ENCODE measurements at places on chromosomes 3 and 15.
A peak's percentile ranks its signal among the peaks of the same experiment; 100 is the strongest.

DNA sequence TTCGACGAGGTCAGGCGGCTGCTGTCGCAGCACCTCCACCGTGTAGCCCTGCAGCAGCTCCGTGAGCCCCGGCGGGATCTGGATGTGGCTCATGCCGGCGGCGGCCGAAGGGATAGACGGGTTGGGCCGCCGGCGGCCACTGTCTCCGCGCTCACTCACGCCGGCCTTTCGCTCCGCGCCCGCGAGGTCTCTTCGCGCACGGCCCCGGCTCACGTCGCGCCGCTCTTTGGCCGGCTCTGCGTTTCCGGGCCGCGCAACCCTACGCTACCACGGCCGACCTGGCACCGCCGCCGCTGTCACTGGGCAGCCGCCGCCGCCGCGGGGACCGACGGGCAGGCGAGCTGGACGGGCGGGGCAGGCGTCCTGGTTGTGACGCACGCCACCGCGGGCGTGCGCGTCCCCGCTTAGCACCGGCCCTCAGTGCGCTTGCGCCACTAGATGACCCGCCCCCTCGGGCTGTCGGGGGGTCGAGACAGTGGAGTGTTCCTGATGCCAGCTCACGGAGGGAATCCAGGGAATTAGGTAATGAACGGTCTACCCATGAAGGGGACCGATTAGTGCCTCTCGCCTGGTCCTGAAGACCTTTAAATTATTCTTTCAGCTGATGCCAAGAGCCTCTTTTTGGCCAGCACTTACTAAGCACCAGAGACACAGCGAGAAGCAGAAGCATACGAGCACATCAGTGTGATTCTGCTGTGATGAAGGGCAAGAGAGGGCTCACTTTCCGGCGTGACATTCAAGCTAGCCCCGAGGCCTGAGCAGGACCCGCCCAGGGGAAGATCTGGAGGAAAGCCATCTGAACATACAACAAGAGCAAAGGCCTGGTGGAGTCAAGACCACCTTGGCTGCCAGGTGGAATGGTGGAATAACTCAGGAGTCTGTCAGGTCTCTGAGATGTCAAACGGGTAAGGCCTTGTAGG, at the start of gene PRKAR2A:
Gene PRKAR2A, minus strand, starts transcription at position 371 of the 920 bp plus-strand sequence. Its CDS starts 278 bp downstream, at position 93.
- DNase-seq: peak; percentile 66

DNA sequence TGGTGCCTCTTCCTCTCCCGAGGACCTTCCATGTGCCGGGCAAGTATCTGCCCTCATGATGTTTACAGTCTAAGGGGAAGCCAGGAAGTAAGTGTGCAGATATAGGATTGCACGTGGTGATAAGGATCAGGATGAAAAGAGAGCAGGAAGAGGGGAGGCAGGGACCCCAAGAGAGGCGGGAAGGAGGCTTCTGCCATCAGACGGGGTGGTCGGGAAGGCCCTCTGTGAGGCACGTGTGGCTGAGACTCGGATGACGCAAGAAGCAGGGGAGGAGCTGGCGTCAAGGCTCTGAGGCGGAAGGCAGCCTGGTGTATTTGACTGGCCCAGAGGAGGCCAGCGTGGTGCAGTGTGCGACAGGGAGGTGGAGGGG, 762 bp upstream of the IQSEC1 start:
- DNase-seq: no peak

- DNase-seq: no peak
Observed at GRCh38 chr3:177753451-177754155, 556.3 kb upstream of the TBL1XR1 start.

GRCh38 chr3:139309880-139310279, 33.9 kb upstream of the MRPS22 start:
- DNase-seq: no peak

GRCh38 chr15:33008284-33008995, 186.1 kb downstream of the FMN1 start:
- no peak for DNase-seq

- DNase-seq: no peak
Observed at GRCh38 chr3:181683563-181683962, 28.2 kb upstream of the SOX2 start.

DNA sequence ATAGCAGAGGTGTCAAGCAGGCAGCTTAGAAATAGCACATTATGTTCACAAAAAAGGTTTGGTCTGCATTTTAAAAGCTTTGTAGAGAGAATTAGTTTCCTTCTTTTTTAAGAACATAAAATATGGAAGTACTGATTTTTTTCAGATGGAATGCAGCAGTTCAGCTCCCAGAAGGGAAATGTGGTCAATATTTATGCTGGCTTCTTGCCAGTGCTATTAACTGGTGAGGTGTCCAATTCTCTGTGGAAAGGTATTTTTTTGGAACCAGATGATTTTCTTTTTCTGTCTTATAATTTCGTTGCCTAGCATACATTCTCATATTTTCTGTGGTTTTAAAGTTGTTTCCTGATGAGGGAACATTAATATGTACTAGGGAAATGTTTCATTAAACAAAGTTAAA, 211.4 kb upstream of the ZNF385D start:
- no peak for DNase-seq

GRCh38 chr3:74357881-74358280, 256.6 kb downstream of the CNTN3 start:
- no peak for DNase-seq

DNA sequence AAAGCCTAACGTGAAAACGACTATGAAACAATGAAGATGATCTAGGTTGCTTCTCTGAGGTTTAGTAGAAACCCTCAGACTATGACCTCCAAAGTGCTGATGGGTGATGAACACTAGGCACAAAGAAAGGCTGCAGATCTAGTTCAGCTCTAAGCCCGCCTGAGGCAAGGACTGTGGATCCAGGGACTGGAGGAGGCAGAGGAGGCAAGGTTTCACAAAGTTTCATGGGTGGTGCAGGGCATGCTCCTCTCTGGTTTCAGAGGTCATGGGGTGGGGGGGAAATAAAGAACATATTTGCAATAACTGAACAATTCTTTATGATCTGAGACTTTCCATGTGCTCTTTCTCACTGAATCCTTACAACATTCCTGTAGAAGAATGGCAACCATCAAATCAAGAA, 679.2 kb downstream of the NTRK3 start:
- no peak for DNase-seq

DNA sequence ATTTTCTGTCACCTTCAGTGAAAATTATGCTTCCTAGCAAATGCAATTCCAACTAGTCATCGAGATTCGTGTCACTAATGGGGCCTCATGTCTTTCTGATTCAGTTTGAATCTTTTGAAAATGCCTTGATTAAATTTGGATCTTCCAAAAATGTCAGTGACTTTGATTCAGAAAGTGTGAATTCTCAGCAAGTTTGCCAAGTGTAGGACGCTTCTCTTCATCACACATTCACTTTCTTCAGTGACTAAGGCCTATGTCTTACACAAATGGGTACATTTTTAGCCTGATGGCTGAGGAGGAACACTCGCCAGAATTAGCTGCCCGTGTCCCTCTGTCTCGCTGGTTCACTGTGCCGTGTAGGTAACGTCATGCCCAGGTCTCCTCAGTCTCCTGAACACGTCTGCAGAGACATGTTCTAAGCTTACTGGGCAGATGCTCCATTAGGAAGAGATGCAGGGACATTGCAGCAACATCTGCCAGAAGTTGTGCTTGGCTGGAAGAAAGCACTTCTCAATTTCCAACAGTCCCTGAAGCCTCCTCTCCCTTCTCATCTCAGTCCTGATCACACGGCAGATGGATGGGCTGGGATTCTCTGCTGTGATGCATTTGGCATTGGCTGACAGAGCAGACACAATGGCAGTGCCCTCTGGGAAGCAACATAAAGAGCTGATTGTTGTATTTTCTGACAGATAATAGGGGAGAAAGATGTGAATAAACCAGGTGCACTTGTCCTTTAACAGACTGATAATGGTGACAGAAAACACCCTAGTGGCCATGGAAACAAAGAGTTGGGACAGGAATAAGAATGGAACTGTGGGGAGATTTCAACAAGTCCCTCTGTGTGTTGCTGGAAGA, 29.1 kb upstream of the LYZL4 start:
- DNase-seq: no peak

DNA sequence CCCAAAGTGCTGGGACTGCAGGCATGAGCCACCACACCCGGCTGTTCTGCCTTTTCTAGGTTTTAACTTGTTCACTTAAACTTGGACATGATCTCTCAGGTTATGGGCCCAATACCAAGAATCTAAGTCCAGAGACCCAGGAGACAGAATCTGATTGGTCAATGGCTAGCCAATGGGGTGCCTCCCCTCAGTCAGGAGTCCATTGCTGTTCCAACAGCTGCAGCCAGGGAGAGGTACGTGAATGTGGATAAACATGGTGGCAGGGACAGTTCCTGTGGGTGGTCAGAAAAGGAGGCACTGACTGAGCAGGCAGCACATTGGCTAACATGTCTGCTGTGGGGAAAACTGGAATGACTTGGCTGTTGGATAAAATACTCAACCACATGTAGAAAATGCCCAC, 140.3 kb downstream of the RPLP1 start:
- DNase-seq: no peak

- no peak for DNase-seq
Observed at GRCh38 chr3:112143251-112143650, 10.2 kb upstream of the GCSAM start.

DNA sequence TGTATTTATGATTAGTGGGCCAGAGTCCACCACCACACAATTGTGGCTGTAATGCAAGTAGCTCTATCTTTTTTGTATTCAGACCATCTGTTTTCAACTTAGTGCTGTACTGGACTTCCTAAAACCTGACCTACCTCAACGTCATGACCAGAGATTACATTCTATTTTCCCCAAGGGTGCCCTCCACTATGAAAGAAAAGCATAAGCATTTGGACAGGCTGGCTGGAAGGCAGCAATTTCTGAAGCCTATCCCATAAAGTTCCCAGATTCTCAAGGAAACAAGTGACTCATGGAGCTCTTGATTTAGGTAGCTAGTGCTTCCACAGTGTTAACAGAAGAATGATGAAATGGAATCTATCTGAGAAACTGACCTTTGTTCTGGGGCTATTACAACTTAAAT, 75.8 kb downstream of the COL8A1 start:
- DNase-seq: no peak

DNA sequence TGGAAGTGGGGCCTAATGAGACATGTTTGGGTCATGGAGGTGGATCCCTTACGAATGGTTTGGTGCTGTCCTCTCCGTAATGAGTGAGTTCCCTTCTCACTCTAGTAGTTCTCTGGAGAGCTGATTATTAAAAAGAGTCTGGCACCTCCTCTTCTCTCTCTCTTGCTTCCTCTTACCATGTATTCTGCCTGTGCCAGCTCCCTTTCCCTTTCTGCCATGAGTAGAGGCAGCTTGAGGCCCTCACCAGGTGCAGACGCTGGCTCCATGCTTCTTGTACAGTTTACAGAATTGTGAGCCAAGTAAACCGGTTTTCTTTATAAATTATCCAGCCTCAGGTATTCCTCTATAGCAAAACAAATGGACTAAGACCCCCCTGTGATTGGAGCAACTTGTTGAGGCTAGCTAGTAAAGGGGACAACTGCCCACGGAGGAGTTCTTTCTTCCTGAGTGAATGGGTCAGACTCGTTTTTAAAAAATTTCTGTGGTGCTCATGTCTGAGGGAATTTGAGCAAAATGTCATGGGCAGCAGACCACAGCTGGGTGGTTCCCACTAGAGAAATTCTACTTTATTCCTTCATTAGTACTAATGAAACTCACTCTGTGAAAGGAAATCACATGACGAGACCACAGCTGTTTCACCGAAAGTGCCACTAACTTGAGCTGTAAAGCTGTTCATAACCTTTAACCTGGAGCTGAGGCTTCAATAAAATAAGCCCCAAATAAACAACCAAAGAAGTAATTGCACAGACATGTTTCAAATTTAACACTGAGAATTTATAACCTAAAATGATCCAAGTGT, 210.0 kb downstream of the NFKBIZ start:
- DNase-seq: no peak

DNA sequence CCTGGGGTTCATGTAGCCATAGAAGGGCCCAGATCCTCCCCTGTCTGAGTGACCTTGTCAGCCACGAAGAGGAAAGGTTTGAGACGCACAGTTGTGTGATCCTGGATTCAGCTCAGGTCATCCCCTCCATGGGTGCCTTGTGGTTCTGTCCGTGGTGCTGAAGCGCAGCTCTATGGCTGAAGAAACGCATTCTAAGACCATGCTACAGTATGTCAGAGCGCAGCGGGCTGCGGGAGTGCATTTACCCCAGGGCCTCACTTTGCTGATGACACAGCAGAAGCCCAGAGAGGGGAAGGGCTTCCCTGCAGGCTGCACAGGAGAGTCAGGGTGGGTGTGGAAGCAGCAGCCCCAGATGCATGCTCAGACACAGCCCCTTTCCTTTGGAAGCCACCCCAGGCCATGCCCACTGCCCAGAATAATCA, 68.8 kb upstream of the IQSEC1 start:
- DNase-seq: no peak

DNA sequence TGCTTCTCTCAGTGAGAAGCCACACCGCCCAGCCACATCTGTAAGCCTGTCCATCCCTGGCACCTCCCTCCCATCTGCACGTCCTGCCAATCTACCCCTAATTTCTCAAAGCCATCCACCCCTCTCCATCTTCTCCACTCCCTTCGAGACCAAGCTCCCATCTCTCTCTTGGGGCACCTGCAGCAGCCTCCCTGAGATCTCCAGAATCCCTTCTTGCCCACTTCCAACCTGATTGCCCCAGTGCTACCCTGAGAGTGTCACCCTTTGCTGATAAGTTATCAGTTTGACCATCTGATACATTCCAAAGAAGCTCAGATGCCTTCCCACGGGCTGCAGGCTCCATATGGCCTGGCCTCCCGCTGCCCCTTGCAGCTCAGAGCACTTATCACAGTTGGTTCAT, 496.1 kb downstream of the SHQ1 start:
- no peak for DNase-seq

GRCh38 chr3:186790261-186790981, 7.0 kb downstream of the EIF4A2 start:
- DNase-seq: no peak

- DNase-seq: no peak
Observed at GRCh38 chr3:12489368-12489767, 5.1 kb downstream of the TSEN2 start.

DNA sequence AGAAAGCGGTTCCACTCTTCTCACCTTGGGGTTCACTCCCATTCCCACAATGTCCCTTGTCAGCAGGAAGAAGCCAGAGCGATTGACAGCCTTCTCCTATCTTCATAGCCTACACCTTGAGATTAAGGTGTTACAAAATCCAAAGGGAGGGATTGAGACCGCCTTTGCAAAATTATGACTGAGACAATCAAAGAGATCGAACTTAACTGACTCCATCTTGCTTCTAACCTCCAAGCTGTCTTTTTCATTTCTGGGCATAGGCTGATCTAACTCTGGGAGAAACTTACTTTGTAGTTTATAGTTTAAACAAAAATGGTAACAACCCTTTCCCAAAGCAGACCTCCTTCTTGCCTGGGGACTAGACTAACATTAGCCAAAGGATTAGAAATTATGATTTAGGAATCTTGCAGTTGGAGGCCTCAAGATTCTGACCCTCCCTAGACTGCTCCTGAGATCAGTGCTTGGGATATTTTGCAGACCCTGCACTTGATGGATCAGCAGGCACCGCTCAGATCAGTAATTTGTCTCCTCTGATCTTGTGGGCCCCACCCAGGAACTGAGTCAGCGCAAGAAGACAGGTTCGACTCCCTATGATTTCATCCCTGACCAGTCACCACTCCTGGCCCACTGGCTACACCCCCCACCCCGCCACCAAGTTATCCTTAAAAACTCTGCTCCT, 40.0 kb downstream of the PAQR5 start:
- DNase-seq: no peak

- no peak for DNase-seq
Observed at GRCh38 chr15:64580696-64581407, 120.5 kb downstream of the ZNF609 start.
